ENCODE measurements at places on chromosomes 2 and 18.

- DNase-seq: no peak
Measured at GRCh38 chr2:22798386-22798785, 586.6 kb upstream of the KLHL29 start.

- no peak for DNase-seq
Measured at GRCh38 chr2:33559328-33559727, 39.8 kb downstream of the FAM98A start.

DNA sequence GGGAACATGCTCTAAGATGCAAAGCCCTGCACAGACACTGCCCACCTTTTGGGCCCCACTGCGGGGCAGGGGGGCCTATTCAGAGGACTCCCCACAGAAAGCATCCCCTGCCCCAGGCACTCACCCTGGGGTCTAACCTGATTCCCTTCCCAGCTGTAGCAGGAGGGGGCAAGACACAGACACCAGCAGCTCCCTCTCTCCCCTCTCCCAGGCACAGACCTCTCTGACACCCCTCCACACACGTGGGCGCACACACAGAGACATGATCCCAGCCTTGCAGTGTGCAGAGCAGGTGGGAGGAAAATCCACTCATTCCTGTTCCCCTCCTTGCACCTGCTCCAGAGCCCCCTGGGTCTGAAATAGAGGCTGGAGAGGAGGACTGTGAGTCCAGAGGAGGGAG, 10.7 kb downstream of the TNS1 start:
- no peak for DNase-seq

- no peak for DNase-seq
Measured at GRCh38 chr18:49590608-49591007, 28.8 kb downstream of the LIPG start.

DNA sequence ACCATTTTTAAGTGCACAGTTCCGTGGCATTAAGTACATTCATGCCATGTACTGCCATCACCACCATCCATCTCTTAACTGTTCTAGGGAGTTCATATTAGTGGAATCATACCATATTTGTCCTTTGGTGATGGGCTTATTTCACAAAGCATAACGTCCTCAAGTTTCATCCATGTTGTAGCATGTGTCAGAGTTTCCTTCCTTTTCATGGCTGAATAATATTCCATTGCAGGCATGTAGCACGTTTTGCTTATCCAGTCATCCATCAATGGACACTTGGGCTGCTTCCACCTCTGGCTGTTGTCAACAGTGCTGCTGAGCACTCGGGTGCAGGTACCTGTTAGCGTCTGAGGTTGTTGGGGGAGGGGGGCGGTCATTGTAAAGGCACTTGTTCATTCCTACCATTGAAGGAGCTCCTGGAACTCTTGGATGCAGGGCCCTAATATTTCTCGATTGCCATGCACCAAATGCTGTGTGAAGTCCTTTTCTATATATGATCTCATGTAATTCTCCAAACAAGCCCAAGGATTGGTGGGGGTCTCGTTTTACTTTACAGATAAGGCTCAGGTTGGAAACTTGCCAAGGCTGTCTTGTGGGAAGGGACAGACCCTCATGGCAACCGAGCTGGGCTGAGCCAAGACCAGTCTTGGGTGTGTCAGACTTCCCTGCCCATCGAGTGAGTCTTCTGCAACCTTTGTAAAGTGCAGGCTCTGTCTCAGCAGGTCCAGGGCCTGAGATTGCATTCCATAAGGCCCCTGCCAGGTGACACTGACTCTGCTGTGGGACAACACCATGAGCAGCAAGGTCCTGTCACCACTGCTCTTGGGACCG, 42.9 kb upstream of the SH3RF3 start:
- no peak for DNase-seq

DNA sequence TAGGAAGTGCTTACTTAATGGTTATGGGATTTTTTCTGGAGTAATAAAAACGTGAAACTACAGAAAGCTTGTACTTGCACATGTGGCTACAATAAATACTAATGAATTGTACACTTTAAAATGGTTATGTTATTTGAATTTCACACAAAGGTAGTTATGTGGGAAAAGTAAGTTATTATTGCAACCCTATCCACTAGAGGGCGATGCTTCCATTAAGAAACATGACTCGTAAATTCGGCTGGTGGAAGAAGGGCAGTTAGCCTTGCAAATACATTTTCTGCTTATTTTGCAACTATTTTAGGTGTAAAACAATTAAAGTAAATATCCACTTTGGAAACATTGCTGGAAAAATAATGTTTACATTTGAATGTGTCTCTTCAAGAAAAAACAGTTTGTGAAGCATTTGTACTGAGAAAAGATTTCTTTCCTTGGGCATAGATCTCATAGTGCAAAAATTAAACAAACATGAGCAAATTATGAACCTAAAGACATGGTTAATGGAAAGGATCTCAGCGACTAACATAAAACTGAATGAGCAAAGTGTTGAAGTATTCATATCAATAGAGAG, 68.1 kb upstream of the CSRNP3 start:
- no peak for DNase-seq

DNA sequence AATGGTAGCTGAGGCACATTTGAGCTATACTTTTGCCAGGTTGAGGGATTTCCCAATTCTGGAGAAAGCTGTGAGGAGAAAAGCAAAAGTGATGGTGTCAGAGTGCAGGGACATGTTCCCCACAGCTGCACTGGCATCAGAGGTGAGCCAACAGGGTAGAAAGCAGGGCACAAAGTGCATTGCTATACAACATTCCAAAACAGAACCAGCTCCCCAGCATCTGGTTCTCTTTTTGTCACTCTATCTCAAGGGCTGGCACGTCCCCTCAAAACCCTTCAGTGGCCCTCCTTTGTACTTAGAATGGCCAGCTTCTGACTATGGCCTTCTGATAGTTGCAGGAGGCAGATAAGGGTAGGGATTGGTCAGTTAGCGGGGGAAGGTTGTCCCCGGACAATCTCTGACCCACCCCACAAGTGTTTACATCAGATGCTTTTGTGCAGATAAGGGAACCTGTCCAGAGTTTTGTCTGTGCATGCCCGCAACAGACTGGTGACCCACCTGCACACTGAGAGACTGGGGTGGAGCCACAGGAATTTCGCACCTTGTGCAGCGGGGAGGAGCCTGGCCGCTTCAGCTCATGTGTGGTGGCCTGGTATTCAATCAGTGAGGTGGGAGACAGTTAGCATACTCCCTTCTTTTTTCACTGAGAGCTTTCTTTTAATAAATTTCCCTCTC, 31.0 kb upstream of the TMEM17 start:
- no peak for DNase-seq

- DNase-seq: no peak
Measured at GRCh38 chr2:205908212-205909183, 177.5 kb downstream of the INO80D start.

DNA sequence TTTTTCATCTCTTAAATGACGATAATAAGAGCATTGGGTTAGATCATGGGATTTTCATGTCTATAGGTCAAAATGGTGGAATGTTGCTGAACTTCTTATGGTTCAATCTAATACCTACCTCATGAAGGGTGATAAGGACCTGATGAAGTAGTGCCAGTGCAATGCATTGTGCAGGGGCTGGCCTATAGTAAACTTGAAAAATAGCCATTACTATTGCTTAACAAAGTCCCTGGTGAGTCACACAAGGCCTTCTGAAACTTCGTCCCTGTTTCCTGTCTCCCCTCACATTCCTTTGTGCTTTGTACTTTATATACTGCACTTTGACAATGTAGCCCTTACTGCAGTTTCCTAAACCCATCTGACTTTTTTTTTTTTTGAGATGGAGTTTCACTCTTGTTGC, 515.9 kb downstream of the SLC4A3 start:
- DNase-seq: no peak

- DNase-seq: no peak
Measured at GRCh38 chr2:158270536-158270935, 168.9 kb downstream of the UPP2 start.

DNA sequence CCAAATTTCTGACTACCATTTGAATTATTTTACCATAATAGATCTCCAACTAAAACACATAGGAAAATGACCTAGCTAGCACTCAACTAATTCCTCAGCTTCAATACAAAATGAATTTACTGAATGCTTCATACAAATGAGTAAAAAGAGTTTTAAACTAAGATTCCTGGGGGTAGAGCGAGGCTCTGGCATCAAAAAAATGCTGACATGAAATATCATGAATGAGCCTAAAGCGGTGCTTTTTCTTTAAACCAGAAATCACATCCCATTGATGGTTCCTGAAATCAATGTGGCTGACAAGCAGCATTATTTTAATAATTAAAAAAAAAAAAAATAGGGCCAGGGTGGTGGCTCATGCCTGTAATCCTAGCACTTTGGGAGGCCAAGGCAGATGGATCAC, 32.1 kb downstream of the WDR33 start:
- DNase-seq: no peak

- no peak for DNase-seq
Measured at GRCh38 chr2:236623816-236624215, 54.2 kb downstream of the ACKR3 start.

GRCh38 chr18:53944721-53945120, 279.7 kb downstream of the MBD2 start:
- DNase-seq: no peak

DNA sequence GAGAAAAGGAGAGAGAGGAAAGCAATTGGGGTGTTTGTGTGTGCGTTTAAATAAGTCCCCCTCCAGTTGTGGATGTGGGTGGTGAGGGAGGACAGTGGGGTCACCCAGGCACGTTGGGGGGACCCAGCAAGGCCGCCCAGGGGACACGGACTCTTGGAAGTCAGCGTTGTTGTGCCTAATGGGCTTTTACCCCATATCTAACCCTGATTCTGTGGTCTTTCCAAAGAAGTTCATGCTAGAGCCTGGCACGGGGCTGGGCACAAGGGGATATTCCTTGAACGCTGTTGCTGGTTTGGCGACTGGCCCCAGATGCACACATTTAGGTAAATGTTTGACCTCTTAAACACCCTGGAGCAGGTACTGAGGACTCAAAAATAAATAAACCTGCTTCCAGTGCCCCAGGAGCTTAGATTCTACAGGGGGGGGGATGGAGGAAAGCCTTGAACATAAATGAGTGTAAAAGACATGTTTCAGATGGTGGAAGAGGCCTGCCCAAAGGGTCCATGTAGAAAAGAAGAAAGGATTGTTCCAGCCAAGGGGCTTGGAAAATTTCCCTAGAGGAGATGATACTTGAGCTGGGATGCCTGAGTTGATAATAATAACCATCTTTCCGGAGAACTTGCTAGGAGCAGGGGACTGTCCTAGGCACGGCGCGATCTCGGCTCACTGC, 97.7 kb upstream of the SIX3 start:
- DNase-seq: no peak

- no peak for DNase-seq
Measured at GRCh38 chr2:107936433-107937359, 49.6 kb upstream of the SLC5A7 start.

DNA sequence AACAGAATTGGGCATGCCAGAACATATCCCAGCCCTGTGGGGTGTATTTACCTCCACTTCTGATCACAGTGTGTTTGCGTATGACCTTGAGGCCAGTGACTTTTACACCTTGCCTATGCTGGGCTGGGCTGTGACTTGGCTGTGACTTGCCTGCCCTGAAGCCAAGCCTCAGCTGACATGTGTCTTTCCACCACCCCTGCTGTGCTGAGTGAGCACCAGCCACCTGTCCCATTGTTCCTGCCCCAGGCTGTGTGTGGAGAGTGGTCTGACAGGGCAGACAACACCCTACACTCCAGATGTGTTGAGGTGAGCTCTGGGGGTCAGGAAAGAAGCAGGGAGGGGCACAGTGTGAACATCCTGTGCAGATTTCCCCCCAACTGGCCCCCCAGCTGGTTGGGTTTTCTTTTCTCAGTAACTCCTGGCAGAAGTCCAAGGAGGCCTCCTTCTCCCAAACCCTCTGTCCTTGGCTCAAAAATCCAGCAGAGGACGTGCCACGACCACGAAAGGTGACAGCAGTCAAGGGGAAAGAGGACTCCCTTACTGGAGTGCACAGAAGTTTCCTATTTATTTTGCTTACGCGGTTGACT, 5.1 kb upstream of the STEAP3 start:
- no peak for DNase-seq

DNA sequence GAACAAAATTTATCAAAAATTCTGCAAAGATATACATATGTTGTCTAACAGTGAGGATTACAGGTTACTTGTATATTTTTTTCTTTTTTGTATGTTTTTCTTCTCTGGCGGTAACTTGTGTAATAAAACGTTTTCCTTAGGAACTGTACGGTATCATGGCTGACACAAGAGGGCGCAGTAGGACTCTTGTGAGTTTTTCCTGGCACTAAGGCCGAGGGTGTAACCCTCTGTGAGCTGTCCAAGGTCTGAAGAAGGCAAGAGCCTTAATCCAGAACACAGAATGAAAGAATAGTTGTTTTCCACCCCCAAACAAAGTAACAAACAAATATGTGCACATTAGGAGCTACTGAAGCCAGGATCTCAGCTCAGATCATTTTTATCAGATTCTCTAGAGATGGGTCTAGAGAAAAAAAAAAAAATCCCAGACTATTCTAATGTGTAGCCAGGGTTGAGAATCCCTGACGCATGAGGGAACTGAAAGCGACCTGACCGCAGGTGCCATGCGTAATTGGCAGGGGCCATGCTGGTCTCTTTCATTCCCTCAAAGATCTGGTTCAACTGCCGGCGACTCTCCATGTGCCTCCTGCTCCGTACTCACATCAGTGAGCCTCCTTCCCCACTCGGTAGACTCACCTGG, 27.0 kb downstream of the TMEM200C start:
- DNase-seq: no peak

GRCh38 chr2:205405752-205406151, 276.5 kb upstream of the NRP2 start:
- DNase-seq: no peak

DNA sequence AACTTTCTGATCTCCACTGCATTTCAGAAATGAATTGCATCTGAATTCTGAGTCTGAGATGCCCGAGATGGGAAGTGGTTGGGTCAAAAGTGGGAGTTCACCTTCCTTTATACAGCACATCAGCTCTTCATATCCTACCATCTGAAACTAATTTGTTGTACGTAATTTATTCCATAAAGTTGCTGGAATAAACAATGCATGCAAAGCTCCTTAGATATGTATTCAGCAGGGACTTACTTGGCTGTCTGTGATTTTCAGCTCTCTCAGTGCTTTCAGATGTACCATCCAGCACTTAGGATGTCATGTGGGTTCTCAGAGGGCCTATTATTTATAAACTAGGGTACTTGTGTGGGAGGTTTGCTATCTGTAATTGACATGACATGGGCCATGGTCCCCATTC, 46.9 kb upstream of the EFEMP1 start:
- DNase-seq: no peak

- no peak for DNase-seq
Measured at GRCh38 chr18:62847081-62847480, 131.7 kb downstream of the PHLPP1 start.

DNA sequence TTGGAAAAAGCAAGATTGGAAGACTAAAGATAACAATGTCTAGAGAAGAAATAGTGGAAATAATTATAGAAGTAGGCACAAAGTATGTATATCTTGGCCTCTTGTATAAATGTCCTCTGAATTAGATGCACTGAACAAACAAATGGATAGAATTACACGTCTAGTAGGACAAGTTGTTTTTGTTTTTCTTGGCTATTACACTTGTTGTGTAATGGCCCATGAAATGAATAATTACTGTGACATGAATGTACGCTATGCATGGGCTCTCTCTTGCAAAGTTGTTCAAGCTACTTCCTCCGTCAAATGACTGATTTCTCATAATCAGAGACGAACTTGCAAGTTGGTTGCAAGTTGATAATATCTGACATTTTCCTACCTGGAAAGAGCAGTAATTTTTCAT, 126.2 kb downstream of the PDE1A start:
- no peak for DNase-seq
